Esophagus muscularis mucosa (tissue), 4 donors: ENCODE measurements at places on chromosomes 7 and 10. TPM values are rescaled to one million over a fixed set of nuclear protein-coding genes. Genes with fewer than 3 reads are reported as not detected.
A peak's percentile ranks its signal among the peaks of the same experiment; 100 is the strongest.

GRCh38 chr10:93494494-93494893 is 1.9 kb upstream of the CEP55 start:
- DNase-seq, result no peak

DNA sequence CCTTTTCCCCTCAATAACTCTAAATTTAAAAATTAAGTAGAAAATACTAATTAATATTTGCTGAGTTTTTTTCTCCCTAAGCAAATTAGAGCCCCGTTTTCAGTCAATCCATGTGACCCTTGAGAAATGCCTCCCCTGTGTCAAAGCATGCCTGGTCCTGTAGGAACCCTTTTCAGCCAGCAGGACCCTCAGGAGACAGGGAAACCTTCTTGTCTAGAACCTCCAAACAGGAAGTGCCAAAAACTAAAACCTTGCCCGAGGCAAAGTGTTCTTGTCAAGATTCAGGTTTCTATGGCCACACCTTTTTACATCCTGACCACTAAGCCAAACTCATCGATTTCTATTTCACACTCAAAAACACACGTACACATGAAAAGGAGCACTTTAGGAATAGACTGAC is 60.1 kb upstream of the NFE2L3 start:
- no peak for DNase-seq

FFAR4 gene
- 0.34 TPM for total RNA-seq

GRCh38 chr10:93110472-93111146 is 36.9 kb downstream of the CYP26A1 start:
- DNase-seq, result no peak

STEAP1B gene
- 1.6 TPM for total RNA-seq

CFTR gene
- not detected for total RNA-seq

- no peak for DNase-seq
Observed at GRCh38 chr10:133025558-133026090, 62.1 kb upstream of the ADGRA1 start.

UNC5B gene
- total RNA-seq, result 3.7 TPM

- no peak for DNase-seq
Observed at GRCh38 chr10:97144297-97144696, 41.5 kb downstream of the SLIT1 start.

GRCh38 chr7:129903935-129904334 is 48.8 kb downstream of the UBE2H start:
- DNase-seq, result no peak

- no peak for DNase-seq
Observed at GRCh38 chr7:33243319-33243881, 114.0 kb downstream of the BBS9 start.

IFIT3 gene
- total RNA-seq, result 8.9 TPM

DNA sequence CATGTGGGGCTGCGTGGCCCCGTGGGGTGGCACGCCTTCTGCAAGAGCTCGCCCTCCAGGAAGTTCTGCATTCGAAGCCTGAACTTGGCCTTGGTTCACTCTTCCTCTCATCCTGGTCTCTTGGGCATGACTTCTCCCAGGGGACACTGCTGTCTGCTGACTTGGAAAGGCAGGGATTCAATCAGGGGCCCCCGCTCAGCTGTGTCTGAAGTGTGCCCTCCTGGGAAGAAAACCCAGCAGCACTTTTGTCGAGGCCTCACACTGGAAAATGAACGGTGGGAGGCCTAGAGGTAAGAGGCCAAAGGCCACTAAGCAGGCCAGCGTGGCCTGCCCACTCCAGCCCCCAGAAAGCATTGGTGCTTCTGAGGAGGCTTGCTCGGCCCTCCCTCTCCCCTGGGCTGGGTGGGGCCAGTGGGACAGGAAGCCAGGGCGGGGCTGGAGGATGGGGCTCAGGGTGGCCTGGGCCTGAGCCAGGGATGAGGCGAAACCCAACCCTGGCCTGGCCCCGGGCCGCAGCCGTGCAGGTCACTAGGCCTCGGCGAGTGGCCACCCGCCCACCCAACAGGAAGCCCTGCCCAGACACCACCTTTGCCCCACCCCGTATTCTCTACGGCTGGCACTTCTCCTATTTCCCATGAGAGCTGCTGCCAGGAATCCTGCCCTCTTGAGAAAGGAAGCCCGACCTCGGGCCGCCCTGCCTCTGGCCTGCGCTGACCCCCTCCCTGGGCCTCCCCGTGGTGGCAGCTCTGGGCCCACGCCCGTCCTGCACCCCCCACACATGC is 81.1 kb downstream of the ZMIZ1 start:
- peak; percentile 93 for DNase-seq
